ENCODE measurements at places on chromosomes 16 and 17.

- H3K4me3 ChIP-seq: peak overlapping the region; percentile 99
- peaks cover 26% of the 10 kb centered on the region for H3K4me1 ChIP-seq
- H3K36me3 ChIP-seq: peaks cover 7% of the 10 kb centered on the region
- H3K27me3 ChIP-seq: no peaks in the 10 kb centered on the region
- peak; percentile 53 for DNase-seq
- H3K27ac ChIP-seq: peak overlapping the region; percentile 93
These were observed 1.8 kb upstream of the UBTF start for GRCh38 chr17:44221084-44221861.

- peak overlapping the region; percentile 91 for H3K27ac ChIP-seq
- H3K4me1 ChIP-seq: peaks cover 21% of the 10 kb centered on the region
- no peak for DNase-seq
- no peaks in the 10 kb centered on the region for H3K27me3 ChIP-seq
- no peak overlapping the region for H3K4me3 ChIP-seq
- H3K36me3 ChIP-seq: peaks cover 22% of the 10 kb centered on the region
These were observed 36.3 kb downstream of the MARF1 start for GRCh38 chr16:15606518-15607220.

- no peaks in the 10 kb centered on the region for H3K27me3 ChIP-seq
- H3K27ac ChIP-seq: peak overlapping the region; percentile 43
- H3K36me3 ChIP-seq: peaks cover 4% of the 10 kb centered on the region
These were observed 9.1 kb downstream of the CTCF start for GRCh38 chr16:67571464-67571863.

DNA sequence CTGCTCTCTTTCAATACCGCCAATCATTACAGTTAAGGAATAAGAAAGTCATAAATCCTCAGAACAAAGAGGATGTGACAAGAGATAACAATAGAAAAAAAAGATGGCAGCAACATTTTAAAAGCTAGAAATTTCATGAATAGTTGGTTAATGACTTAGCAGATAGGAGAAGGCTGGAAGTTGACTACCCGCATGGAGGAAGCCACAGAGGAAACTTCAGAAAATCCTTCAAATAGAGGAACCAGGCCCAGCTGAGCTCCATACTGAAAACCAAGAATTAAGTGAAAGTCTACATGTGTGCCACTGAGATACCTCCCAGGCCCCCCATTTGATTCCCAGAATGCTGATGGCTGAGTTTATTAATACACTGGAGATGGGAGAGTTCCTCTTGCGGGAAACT is 109.3 kb downstream of the GSG1L start:
- no peak overlapping the region for H3K27ac ChIP-seq
- H3K27me3 ChIP-seq: peaks cover 31% of the 10 kb centered on the region
- H3K4me1 ChIP-seq: peaks cover 2% of the 10 kb centered on the region
- peaks cover 2% of the 10 kb centered on the region for H3K36me3 ChIP-seq
- no peak for DNase-seq
- no peak overlapping the region for H3K4me3 ChIP-seq

Data from T-helper 17 cell (primary cell).